A549 treated with DMSO at 1 μM for 4 hours (cell line): ENCODE measurements at places on chromosomes 12 and 14. TPM values are rescaled to one million over a fixed set of nuclear protein-coding genes. Genes with fewer than 3 reads are reported as not detected.

ESR2 gene
- total RNA-seq: 0.04 to 0.07 TPM (median 0.05 TPM) in 3 of 5 replicates, not detected in the others

KITLG gene
- total RNA-seq: 11.1 to 15.9 TPM (median 14.9 TPM) in 5 replicates

KCNH3 gene
- total RNA-seq: 2.6 to 3.3 TPM (median 3.0 TPM) in 5 replicates

FAM90A1 gene
- total RNA-seq: 0.03 to 0.14 TPM (median 0.12 TPM) in 5 replicates

CLEC7A gene
- total RNA-seq: not detected in 5 replicates
